ENCODE measurements at places on chromosomes 11 and 22.

GRCh38 chr11:19499026-19499669 lies 213.5 kb upstream of the NAV2 start:
- DNase-seq: no peak

DNA sequence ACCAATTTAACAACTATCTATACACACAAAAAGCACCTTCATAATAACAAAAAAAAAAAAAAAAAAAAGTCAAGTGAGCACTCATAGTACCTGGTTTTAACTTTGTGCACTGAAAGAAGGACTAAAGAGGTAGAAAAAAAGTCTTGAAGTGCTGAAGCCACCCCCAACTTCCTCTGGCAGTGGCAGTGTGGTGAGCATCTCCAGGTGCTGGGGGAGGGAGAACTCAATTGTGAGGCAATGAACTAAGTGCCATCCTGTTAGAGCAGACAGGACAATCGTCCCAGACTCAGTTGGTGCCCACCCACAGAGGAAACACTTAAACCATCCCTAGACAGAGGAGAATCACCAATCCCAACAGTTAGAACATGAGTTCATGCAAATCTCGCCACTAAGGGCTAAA lies 22.7 kb upstream of the OR52M1 start:
- no peak for DNase-seq

GRCh38 chr11:46677991-46678740 lies 22.3 kb downstream of the ARHGAP1 start:
- no peak for DNase-seq

GRCh38 chr22:26564181-26564580 lies 25.8 kb downstream of the TPST2 start:
- no peak for DNase-seq

- no peak for DNase-seq
These were observed 42.5 kb downstream of the ABCC8 start for GRCh38 chr11:17434108-17434507.

DNA sequence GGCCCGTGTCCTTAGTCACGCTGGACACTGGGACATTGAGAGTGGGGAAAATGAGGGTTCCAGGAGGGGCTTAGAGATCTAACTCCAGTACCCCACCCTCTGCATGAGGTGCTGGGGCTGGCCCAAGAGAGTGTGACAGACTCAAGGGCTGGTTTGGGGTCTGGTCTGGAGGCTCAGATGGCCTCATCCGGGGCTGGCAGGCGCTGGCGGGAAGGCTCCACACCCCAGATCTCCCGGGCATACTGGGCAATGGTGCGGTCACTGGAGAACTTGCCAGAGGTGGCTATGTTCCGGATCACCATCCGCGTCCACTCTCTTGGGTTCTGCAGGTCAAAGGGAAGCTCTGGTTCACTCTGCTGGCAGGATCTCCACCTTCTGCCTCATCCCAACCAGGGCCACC lies 2.5 kb upstream of the RASGRP2 start:
- DNase-seq: no peak

DNA sequence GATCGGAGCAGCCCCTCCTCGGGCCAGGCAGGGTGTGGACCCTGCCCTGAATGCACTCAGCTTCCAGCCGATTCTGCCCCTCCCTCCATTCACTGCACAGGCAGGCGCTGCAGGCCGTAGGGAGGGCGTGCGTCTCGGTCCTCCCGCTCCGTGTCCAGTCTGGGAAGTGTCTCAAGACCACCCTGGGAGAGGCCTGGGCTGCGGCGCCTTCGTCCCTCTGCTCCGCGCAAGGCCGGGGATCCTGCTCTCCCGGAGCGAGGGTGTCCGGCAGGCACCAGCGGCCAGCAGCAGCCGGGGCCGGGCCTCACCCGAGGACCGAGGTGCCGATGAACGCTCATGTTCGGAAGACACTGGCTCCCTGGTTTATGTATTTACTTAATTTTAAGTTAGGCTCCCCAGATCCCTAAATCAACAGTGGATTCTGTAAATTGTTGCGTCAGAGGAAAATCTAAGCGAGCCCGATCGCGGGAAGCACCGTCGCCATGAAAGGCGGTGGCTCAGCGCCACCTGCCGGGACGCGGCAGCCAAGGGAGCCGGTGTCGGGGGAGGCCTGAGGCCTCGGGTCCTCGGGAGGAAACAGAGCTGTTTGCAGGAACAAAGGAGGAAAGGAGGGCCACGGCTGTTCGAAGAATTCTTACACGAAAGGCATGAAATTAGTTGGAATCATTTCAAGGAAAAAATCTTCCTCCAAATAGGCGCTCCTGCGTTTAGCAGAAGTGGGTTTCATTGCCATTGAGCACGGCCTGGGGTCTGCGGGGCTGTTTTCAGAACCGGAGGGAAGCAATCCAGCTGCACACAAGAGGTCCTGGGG lies 195.3 kb downstream of the BRD1 start:
- DNase-seq: peak; percentile 32

DNA sequence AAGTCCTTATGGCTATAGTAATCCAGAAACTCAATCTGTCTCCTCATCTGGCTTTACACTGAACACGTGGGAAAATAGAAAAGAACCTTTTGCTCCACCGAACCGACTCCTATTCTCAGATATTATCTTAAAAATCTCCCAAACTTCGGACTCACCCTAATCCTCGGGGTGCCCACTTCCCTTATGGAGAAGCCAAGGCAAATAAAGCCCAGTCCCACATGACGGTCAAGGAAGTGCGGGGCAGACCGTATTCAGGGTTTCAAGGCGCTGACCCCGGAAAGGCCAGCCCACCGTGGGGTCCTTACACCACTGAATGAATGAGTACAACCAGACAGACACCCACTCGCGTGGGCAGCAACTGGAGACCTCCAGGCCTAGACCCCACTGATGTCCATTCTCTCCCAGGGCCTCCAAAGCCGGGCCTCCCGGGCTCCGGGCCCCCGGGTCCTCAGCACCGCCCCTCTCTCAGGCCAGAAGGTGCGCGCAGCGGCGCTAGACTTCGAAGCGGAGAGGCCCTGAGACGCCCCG lies 489 bp downstream of the NUP98 start:
- DNase-seq: no peak

- no peak for DNase-seq
These were observed 3.6 kb downstream of the C11orf68 start for GRCh38 chr11:65915101-65915820.

GRCh38 chr11:79437278-79437980 lies 3.4 kb downstream of the TENM4 start:
- no peak for DNase-seq

GRCh38 chr22:39152511-39153219 lies at the start of gene CBX7:
TSS of gene CBX7 (minus strand) at chr22:39152680. CDS start at chr22:39152444, 236 bp downstream.
- DNase-seq: peak; percentile 95

DNA sequence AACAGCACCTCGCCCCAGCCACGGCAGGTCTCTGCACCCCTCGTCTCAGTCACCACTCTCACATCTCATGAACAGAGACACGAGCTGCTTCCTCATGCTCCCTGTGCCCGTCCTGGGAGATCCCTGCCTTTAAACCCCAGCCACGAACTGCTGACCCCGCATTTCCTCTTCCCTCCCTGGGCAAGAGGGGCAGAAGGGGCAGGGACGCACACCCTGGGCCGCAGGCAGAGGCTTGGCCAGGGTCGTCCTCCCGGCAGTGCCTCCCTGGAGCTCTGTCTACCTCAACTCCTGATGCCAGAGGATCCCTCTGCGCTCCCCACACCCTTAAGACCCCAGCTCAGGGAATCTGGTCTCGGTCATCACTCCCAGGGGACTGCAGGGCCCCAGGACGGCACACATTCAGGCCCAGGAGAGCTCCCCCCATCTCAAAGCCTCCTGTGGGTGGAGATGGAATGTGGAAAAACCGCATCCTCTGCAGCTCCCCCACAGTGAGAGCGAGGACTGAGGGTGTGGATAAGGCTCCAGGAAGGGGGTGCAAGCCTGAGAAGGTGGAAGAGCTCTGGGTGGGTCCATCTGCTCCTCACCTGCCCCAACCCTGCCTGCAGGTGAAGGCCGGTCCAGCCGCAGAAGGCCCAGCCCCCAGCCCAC lies 1.2 kb downstream of the BID start:
- no peak for DNase-seq

DNA sequence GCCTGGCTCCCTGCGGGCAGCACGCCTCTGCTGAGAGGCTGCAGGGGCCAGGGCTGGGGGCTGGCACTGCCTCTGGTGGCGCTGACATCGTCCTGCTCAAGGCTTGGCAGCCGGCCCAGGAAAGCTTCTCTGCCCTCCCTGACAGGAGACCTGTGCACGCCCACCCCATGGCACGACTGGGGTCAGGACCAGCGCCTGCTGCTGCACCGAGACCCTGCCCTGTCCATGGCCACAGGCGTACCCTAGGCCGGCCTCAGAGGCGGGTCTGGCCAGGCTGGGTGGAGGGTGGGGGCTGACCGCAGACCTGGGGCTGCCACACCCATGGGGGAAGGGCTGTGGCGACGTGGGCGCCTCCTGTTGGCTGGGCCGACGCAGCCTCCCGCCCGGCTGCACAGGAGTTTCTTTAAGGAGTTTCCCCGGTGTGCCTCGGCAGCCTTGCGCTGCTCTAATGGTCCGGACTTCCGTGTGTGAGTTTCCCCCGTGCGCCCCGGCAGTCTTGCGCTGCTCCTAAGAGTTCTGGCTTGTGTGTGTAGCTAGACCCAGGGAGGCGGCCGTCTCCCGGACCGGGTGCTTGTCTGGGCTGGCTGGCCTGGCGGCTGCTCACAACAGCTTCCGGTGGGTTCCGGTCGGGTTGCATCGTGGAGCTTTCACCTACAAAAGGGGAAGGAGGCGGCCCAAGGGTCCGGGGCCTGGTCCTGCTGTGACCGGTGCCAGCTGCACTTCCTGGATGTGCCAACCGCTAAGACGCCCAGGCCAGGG lies 4.6 kb downstream of the TRABD start:
- peak; percentile 87 for DNase-seq

Measured in activated CD4-positive, alpha-beta T cell treated with anti-CD3 and anti-CD28 coated beads, Interleukin-2, Interleukin-6, amounts not matched to agents 100 ng/mL and 50 ng/mL, durations not matched to agents 16 hours and 8 hours (primary cell).